C1 segment of cervical spinal cord (tissue), 14 donors: ENCODE measurements at places on chromosomes 12 and 14.

DNA sequence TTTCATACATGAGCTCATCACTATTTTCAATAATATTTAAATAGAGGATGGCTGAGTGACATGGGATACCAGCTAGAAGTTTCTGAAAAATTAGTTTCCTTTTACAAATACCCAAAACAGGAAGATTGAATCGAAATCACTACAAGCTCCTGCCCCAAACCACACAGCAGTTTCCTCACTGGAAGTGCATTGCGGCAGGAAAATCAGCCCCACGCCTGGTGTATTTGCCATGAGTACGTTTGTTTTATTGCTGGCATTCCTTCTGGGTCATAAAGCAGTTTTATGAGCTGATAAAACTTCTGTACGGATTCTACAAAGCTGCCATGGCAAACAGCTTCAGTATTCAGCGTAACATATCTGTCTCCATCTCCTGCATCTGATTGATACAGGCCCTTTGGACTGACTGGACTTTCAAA lies 23.7 kb downstream of the CDC42BPB start:
- DNase-seq: no peak

GRCh38 chr12:112859291-112859690 lies 47.5 kb upstream of the OAS1 start:
- DNase-seq: no peak

DNA sequence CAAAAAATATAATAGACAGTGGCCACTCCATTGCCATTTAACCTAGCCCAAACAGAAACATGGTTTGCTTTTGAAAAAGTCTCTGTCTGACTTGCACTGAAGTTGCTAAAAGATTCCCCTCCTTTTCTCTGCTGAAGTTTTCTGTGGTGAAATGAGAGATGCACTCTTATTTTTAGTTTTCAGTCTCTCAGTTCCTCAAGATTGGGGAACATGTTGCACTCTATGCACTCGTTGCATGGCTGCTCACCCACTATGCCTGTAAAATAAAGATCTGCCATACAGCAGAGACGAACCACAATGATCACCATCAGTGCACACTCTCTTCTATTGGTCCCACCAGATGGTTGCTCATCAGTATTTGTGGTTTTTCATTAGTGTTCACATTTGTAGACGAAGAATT lies 13.1 kb upstream of the DAAM1 start:
- DNase-seq: no peak

DNA sequence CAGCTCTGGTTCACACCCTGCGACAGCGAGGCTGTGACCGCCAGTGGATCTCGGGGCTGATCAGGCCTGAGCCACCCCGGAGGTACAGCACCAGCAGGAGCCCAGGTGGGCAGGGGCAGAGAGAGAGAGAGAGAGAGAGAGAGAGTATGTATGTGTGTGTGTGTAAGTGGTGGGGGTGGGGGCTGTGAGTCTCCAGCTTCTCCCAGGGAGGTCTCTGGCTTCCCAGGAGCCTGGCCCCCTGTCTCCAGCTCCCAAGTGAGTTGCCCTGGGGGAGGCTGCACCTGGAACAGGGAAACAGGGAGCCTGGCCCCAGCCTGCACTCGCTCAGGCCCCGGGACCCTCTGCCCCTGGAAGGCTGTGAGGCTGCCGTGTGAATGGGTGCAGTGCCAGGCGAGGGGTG lies 2.0 kb downstream of the C14orf180 start:
- no peak for DNase-seq

DNA sequence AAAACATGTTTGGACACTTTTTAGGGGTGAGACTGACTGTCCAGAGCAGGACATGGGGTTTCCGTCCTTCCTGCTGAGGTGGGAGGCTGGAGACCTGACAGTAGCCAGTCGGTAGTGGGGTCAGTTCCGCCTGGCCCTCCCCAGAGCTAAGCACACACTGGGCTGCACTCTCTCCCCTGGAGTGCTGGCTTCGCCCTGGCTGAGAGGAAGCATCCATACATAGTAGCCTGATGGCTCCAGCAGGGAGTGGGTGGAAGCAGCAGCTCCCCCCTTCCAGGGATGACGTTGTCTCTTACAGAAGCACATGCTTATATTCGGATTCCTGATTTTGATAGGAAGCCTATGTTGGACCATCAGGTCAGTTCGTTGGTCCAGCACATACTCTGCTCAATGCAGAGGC lies 40.4 kb downstream of the SFSWAP start:
- DNase-seq: no peak

GRCh38 chr14:41872931-41873685 lies 266.4 kb downstream of the LRFN5 start:
- no peak for DNase-seq

- no peak for DNase-seq
Observed at GRCh38 chr12:106273491-106273890, 25.7 kb upstream of the CKAP4 start.

DNA sequence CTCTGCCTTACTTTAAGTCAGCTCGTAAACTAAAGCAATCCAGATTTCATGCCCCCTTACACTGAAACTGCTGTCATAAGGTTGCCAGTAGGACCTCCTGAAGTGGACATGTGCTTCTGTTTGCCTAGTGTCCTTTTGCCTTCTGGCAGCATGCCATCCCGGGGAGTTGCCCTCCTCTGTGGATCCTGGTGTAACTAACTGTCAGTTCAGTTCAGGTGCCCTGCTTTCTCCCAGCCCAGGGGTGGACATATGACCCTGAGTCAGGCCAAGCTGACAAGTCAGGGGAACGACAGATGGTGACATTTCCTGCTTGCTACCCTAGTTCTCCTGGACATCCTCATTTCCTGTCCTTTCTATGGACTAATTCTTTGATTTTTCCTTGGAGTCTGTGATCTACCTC lies 25.6 kb downstream of the AKAP6 start:
- DNase-seq: no peak

DNA sequence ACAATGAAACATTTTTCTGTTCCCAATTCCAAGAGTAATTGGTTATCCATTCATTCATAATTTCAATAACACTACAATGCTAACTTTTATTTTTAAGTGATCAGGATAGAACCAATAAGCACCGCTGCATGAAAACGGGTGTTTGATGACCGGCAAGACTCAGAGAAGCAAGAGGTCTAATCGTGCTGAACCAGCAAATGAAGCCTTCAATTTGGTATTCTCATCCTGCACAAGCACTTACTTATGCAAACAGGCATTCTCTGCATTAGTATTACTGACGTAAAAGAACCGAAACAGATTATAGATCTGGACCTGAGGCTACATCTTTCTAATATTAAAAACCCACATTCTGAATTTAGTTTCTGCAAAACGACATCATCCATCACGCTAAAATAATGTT lies 67.7 kb downstream of the RBM19 start:
- DNase-seq: no peak

GRCh38 chr14:99522457-99522891 lies 41.3 kb downstream of the CCNK start:
- DNase-seq: no peak

GRCh38 chr14:22155571-22155970 lies 433.5 kb downstream of the DAD1 start:
- DNase-seq: no peak

DNA sequence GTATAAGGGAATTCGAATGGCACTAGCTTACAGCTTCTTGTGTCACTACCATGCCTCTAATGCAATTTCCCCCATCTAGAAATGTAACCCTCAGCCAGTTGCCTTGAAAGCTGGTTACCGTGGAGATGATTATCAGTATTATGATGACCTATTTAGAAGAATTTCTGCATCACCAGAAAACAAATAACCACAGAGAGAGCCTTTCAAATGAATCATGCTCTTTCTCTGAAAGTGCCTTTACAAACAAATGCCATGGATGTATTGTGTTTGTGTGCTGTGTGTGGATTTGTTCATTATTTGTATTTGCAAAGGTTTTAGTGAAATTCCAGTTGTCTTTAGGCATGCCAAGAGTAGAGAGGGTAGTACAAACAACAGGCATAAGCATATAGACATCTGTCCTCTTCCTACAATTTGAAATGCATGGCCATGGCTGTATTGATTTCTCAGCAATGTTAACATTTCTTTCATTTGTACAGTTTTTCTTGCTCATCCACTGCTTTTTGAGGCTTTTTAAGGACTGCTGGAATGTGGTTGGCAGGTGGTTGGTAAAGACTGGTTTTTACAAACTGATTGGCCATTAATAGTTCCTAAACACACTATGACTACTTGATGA lies 266.5 kb downstream of the PAWR start:
- no peak for DNase-seq

GRCh38 chr14:24817212-24818057 lies 183.4 kb upstream of the GZMB start:
- DNase-seq: no peak

- no peak for DNase-seq
Observed at GRCh38 chr12:23540572-23540971, 408.9 kb downstream of the SOX5 start.

- no peak for DNase-seq
Observed at GRCh38 chr12:90745211-90745610, 209.8 kb downstream of the CCER1 start.

GRCh38 chr12:3667485-3667884 lies 85.4 kb downstream of the CRACR2A start:
- no peak for DNase-seq

DNA sequence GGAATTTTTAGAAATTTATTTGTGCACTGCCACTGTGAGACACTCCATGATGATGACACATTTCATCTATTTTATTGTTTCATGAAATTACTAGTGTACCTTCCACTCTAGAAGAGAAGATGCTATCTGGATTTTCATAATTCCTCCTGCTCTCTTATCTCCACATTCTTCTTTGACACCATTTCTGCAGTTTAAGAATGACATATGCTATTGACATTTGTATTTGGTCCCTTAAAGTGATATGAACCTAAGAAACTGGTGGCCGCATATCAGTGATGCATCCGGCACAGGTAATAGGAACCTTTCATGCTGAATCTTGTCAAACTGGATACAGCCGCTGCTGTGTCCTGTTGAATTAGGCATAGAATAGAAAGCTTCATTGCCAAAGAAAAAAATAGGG lies 696.3 kb downstream of the TMEM121 start:
- DNase-seq: no peak

DNA sequence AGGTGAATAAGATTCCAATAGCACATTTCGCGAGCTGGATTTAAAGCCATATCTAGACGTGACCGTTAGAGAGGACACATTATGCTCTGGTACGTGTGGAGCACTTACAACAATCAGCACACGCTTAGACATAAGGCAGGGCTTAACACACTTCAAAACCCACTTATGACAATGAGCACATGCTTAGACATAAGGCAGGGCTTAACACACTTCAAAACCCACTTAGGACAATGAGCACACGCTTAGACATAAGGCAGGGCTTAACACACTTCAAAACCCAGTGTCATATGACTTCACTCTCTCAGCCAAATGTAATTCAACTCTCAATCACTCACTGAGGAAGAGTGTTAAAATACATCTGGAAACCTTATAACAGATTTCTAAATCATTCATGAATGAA lies 11.2 kb upstream of the PLD4 start:
- DNase-seq: no peak

DNA sequence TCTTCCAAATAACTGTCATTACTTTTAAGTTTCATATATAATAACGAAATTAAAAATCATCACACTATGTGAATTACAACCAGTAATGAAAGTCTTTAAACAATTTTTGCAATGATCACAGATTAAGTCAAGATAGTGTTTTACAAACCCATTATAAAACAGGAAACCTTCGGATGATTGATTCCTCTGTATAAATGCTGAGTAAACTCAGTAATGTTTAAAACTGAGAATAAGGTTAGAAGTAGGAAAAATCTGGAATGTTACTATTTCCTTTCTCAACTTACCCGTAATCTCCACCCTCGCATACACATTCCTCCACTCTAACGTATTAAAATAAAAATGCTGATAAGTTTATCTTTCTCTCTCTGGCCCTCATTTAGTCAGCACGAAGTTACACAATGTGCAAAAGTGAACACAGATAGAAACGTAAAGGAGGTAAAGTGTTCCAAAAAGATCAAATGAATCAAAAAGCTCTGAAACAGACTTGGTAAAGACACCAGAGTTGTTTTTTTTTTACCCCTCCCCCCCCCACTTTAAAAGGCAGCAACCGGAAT lies 1.6 kb downstream of the ZFC3H1 start:
- no peak for DNase-seq

- no peak for DNase-seq
Observed at GRCh38 chr12:95726903-95727302, 63.7 kb downstream of the NTN4 start.

DNA sequence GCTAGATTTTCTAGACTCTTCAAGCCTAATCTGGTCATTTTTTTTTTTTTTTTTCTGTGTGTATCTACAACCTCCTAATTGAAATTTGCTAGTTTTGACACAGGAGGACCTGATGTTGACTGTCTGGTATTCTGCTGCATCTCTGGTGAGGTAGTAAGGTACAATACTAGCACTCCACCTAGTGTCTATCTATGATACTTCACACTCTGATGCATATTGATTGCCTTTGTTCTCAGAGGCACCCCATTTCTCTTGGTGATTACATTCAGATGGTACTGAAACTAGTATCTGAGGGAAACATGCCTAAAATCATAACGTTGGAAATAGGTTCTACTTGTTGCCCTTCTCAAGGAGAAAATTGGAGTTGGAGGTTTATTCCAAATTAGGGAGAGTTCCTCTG lies 930.5 kb upstream of the NOVA1 start:
- no peak for DNase-seq

- DNase-seq: no peak
Observed at GRCh38 chr12:79128956-79129355, 264.4 kb downstream of the SYT1 start.

GRCh38 chr14:67579040-67579439 lies 21.0 kb downstream of the PIGH start:
- no peak for DNase-seq

GRCh38 chr12:6936636-6937480 lies 6.8 kb upstream of the RNU7-1 start:
- DNase-seq: no peak

DNA sequence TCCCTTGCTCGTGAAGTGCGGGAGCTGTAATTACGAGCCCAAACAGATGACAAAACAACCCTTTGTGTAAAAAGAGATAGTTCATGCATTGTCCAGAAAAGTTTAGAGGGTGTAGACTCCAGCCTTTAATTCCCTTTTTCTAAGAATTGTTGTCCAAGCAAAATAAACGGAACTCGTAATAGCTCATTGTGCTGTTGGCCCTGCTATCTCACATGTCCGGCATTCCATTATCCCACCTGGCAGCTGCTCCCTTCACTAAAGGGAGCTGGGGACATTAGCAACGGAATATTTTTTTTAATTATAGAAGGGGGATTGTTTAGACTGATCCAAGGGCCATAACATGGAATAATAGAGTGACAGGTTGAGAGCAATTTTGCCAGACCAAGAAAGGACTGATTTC lies 277.5 kb upstream of the TBX3 start:
- DNase-seq: no peak

- no peak for DNase-seq
Observed at GRCh38 chr14:53640695-53641094, 315.9 kb downstream of the BMP4 start.

- no peak for DNase-seq
Observed at GRCh38 chr14:29654901-29655550, 272.6 kb downstream of the PRKD1 start.

GRCh38 chr14:104781271-104782077 lies 14.1 kb downstream of the AKT1 start:
- no peak for DNase-seq

- no peak for DNase-seq
Observed at GRCh38 chr14:84209031-84209430, 1320.9 kb upstream of the FLRT2 start.

GRCh38 chr12:40106655-40107054 lies 774 bp upstream of the SLC2A13 start:
- DNase-seq: no peak
